Activated CD4-positive, alpha-beta T cell treated with anti-CD3 and anti-CD28 coated beads, Interleukin-10, Interleukin-2, amounts not matched to agents 100 ng/mL and 50 ng/mL, durations not matched to agents 16 hours and 8 hours (primary cell): ENCODE measurements at places on chromosomes 7 and 10.
A peak's percentile ranks its signal among the peaks of the same experiment; 100 is the strongest.

DNA sequence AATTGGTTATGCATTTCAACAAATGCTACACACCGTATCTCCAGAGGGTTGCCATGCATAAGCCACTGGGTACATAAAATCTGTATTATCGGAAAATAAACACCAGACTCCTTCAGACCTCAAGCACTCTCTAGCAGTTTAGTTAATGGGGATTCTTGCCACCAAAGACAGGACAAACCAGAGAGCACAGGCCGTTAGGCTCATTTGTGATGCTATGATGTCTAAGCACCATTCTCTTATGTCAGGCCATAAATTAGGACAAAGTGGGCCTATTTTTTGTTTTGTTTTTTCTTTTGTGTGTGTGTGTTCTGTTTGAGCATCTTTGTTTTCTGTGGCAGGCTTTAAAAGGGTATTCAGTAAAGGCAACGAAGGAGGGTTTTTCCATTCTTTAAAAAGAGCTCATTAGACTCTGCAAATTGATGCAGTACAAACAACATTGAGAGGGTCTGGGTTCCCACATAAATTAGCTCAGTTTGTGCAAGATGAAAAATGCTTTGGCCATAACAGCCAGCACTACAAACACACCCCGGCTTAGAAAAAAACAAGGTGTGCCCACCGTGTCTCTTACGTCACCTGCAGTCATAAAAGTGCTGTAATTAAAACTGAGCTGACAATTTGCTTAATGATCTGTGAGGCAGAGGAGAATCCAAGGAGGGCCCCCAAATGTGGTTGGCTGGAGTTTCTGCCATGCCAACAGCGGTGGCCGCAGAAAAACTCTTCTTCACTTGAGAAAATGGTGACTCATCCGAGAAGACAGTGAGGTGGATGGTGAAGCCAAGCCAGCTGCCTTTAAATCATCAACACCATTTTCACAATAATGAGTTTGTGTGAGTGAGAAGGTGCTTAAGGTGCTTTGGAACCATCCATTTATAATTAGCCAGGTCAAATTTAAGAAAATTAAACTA, 297.9 kb downstream of the GATA3 start:
- DNase-seq, result no peak

- no peak for DNase-seq
Measured at GRCh38 chr10:21184216-21184615, 287.1 kb upstream of the NEBL start.

DNA sequence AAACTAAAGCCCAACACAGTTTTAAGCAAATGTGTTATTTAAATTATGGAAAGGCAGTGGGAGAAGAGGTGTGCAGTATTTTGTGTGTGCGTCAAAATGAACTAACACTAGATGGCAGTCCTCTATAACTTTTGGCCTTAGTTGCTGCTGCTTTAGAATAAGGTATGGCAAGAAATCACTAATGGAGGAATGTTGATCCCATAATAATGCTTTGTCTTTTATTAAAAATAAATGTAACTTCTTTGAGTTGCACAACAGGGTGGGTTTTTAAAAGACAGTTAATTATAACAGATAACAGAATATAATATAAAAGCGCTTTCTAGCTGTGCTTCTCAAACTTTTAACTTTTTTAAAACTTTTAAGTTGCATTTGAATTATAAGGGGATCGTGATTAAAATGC, 56.4 kb downstream of the BBS9 start:
- DNase-seq, result peak; percentile 44

- no peak for DNase-seq
Measured at GRCh38 chr10:110914431-110914830, 4.5 kb downstream of the BBIP1 start.

DNA sequence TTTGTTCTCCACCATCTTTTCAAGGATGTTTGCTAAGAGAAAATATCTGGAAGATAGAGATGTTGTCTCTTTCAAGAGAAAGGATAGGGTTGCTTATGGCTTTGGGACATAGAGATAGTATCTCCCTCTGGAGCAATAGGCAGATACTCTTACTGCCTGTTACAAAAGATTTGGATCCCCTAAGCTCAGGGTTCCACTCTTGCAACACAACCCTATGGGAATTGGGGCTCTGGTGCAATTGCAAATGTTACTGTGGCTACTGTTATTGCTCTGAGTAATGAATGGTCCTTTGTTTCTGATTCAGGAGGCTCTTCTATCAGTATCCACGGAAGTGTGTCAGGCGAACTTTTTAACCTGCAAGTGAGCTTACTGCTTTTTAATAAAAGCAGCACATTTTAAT, 88.8 kb downstream of the GPR85 start:
- DNase-seq, result no peak

- DNase-seq, result peak; percentile 56
Measured at GRCh38 chr7:105268511-105269392, 120.0 kb downstream of the SRPK2 start.
